ENCODE measurements at places on chromosomes 16 and 17.

GRCh38 chr17:32518646-32519227 lies 31.9 kb downstream of the CDK5R1 start:
- no peak for DNase-seq

GRCh38 chr16:56776562-56776961 lies 46.6 kb downstream of the NUP93 start:
- DNase-seq = no peak

DNA sequence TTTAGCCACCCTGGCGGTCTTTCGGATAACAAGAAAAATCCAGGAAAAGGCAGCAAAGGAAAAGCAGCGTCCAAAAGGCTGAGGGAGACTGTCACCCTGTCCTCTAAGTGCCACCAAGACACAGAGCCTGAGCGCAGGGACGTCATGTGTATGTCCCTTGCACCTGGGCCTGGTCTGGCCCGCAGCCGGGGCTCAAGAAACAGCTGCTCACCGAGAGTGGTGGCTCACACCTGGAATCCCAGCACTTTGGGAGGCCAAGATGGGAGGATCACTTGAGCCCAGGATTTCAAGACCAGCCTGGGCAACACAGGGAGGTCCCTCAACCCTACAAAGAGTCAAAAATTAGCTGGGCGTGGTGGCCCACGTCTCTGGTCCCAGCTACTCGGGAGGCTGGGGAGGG lies 9.2 kb upstream of the MEAK7 start:
- DNase-seq = no peak

- no peak for DNase-seq
These were observed 17.0 kb downstream of the PIK3R5 start for GRCh38 chr17:8948462-8948861.

DNA sequence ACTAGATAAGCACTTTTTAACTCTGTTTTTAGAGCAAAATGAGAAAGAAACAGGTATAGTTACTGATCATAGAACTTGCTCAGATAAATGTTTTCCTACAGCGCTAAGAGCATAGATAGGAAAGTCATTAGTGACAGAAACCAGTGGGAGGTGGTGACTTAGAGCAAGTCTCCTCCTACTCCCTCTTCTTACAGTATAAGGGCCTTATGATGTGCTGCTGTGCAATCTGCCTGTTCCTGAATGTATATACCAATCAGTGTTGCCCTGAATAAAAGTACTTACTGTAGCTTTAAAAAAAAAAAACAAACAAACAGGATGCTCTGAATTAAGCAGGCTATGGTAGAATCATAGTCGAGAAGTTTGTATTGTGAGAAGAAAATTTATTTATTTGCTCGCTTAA lies 23.3 kb upstream of the RASL10B start:
- no peak for DNase-seq

- DNase-seq = peak; percentile 70
These were observed at the start of gene CRISPLD2 for GRCh38 chr16:84819644-84820304. Gene CRISPLD2, plus strand, starts transcription at chr16:84819985. Its CDS starts 18,511 bp downstream, at chr16:84838496.

GRCh38 chr17:42009170-42009569 lies 8.1 kb downstream of the DNAJC7 start:
- peak; percentile 77 for DNase-seq

DNA sequence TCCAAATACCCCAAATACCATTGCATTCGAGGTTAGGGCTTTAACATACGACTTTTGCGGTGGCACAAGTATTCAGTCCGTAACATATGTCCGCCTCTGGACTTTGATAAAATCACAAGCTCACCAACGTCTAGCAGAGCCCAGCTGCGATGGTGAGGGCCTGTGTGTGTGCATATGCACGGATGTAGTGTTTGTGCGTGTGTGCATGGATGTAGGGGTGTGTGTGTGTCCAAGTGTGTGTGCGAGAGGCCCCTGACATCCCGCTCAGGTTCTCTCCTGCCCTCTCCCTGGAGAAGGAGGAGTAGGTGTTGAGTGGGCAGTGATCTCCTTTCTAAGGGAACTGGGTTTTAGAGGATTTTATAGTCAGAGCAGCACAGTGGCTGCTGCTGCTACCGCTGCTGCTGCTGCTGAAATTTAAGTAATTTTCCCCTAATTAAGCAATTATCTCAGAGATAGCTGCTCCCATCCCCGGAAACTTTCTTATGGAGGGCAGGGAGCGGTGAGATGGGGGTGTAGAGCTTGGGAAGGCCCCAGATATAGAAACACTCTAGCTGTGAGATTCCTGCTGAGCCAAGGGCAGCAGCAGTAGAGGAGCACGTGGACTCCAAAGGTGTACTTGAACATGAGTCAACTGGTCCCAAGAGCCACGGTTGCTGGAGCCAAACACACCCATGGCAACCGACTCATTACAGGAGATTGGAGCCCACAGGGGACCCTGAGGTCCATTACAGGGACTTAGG lies 121.7 kb upstream of the SDK2 start:
- no peak for DNase-seq

DNA sequence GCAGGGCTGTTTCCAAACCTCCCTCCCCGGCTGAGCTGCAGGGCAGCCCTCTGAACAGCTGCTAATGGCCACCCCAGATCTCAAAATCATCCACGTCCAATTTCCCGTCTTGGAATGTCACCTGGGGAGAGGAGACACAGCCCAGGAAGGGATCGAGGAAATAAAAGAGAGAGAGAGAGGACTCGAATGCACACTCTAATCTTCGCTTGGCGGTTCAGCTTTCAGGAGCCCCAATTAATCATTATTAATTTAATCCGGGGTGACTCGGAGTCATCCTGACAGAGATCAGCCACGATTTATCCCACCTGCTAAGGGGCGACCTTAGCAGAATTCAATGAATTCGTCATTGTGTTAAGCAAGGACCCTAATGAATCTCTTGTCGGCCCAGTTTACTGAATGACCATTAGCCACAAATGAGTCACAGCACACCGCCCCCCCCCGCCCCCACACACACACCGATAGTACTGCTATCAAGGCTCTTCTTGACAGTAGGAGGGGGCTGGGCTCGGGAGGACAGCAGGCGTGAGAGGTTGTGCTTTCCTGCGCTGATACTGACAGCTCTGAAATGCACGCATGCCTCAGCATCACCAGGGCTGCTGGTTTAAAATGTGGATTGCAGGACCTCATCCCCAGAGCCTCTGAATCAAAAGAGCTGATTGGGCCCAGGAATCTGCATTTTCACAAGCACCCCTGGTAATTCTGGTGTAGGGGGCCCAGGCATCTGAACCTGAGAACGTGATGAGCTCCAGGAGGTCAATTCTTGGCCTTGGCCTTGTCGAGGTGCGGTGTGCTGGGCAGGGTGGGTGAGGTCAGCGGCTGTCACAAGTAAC lies 190.0 kb upstream of the CIBAR2 start:
- no peak for DNase-seq

DNA sequence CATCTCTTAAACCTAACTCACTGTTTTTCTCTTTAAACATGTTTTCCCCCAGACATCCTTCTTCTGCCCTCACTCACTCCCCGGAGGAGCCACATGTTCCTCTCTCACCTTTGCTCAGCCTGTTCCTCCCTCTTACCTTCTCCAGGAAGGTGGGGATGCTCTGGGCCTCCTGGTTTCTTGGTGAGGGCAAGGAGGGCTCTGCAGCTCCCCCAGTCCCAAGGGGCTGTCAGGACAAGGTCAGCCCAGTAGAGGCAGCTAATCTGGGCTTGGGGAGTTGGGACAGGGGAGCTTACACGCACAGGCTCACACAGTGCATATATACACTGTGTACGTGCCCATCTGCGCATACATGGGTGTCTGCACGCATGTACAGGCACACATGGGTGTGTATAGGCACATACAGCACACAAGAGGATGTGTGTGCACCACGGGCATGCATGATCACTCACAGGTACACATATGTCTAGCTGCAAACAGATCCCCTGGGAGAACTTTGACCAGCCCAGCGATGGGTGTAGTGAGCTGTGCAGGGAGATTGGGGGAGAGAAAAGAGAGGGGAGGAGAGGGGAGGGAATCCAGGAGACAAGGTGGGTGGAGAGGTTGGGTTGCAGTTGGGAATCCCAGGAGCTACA lies 28.6 kb upstream of the SPNS3 start:
- no peak for DNase-seq

- DNase-seq = no peak
These were observed 443.8 kb upstream of the EEF2KMT start for GRCh38 chr16:5541356-5541755.

DNA sequence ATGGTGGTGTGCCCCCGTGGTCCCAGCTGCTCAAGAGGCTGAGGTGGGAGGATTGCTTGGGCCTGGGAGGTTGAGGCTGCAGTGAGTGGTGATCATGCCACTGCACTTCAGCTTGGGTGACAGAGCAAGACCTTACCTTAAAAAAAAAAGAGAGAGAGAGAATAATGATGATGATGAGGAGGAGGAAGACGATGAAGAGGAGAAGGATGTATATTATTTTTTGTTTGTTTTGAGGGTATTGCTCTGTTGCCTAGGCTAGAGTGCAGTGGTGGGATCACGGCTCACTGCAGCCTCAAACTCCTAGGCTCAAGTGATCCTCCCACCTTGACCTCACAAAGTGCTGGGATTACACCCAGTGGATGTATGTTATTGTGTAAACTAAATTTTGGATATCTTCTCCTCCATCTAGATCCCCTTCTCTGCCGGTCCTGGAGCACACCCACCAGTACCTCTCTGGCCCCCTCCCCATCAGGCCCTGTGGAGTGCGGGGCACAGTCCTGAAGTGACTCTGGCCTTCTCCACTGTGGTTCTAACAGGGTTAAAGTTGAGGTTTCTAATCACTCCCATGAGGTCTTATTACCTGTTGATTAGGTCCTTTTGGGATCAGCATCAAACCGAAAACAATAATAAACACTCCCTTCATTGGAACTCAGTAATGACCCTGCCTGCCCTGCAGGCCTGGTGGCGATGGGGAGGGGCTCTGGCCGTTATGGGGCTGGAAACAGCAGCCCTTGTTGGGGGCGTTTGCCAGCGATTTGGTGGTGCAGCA lies 60.5 kb upstream of the ZFHX3 start:
- no peak for DNase-seq

DNA sequence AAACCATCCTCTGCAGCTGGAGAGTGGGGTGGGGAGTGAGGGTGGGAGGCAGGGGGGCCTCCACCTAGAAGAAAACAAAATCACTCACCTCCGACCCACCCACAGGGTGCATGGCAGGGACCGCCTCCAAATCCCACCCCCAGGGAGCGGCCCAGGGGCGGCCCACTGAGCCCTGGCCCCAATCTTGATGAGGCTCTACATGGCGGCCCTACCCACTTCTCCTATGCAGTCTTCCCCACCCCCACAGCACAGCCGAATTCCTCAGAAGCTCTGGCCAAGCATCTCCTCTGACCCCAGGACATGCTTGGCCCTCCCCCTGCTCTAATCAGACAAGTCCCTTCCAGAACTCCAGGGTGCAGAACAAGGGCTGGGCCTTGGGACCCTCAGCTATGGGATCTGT lies 18.2 kb upstream of the FASN start:
- DNase-seq = no peak

Measured in nucleus accumbens (tissue), 56 donors.